Activated naive CD4-positive, alpha-beta T cell treated with Interleukin-2 at 50 U/mL for 16 hours (primary cell): ENCODE measurements at places on chromosomes 13 and 19.

DNA sequence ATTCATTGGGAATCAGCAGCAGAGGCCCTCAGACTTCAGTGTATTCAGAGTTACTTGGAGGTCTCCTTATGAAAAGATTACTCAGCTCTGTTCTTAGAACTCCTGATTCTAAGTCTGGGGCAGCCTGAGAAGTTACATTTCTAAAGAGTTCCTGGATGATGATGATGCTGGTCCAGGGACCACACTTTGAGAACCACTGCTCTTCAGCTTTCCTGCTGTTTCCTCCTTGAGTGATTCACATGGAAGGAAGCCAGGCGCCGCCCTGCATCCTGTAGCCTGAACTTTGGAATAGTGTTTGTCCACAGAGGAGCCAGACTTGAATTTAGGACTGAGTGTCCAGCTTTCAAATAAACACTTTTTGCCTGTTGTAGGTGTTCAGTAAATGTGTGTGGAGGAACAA is 2.9 kb downstream of the CEBPG start:
- DNase-seq, result no peak

- DNase-seq, result no peak
Measured at GRCh38 chr13:25762795-25763377, 288.9 kb downstream of the SHISA2 start.

DNA sequence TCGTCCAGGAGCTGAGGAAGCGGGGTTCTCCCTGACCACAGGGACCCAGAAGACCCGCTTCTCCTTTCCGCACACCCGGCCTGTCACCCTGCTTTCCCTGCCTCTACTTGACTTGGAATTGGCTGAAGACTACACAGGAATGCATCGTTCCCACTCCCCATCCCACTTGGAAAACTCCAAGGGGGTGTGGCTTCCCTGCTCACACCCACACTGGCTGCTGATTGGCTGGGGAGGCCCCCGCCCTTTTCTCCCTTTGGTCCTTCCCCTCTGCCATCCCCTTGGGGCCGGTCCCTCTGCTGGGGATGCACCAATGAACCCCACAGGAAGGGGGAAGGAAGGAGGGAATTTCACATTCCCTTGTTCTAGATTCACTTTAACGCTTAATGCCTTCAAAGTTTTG is 18.9 kb downstream of the VASP start:
- DNase-seq, result no peak

- DNase-seq, result no peak
Measured at GRCh38 chr19:34502582-34503411, 21.2 kb downstream of the WTIP start.

GRCh38 chr13:30108913-30109237 is 198.5 kb downstream of the KATNAL1 start:
- no peak for DNase-seq

DNA sequence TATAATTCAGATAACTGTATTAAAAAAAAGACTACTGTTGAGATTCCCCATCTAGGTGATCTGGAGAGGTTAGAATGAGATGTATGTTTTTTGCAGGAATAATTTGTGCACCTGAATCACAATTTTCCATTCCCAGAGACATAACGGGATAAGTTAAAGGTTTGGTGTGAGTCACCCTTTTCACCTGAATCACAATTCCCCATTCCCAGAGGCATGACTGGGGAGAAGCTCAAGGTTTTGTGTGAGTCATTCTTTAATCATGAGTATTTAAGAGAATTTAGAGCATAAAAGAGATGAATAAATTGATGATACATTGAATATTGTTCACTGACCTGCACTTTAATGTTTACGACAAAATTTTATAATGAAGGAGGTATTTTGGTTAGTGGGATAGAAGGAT is 9.0 kb downstream of the OR7A5 start:
- no peak for DNase-seq

- no peak for DNase-seq
Measured at GRCh38 chr13:89097994-89098393, 1426.8 kb downstream of the SLITRK5 start.

DNA sequence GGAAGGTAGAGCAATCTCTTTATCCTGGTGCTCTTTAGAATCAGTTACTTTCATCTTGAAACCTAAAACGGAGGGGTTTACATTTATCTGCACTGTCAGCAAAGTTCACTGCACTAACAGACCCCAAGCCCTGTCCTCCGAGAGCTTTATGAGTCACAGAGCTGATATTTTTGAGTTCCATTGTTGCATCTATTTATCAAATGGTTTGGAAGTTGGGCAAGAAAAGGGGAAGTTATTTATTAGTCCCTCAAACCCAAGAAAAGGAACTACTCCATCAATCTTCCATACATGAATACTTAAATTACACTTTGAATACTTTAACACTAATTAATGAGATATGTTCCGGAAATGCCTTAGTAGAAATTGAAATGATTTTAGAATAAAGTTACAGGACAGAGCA is 55.5 kb downstream of the EDNRB start:
- no peak for DNase-seq

DNA sequence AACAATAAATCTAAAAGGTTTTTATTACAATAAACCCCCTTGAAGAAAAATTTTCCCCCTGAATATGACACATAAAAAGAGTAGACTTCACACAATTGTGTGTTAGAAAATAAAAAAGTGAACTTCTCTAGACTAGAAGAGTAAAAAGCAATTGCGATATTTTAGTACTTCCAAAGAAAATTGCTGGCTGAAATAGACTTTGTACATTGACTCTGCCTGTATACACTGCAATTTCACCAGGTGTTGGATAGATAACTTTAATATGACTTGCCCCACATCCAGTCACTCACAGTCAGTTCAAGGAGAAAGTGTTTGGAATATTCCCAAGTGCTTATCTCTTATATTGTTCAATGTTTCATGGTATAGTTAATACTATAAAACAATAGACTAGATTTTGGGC is 1780.1 kb upstream of the PCDH20 start:
- DNase-seq, result no peak

- DNase-seq, result no peak
Measured at GRCh38 chr19:56356944-56357343, 36.4 kb downstream of the ZNF582 start.
